LHCN-M2 (cell line): ENCODE measurements at places on chromosomes 6 and 20.
A peak's percentile ranks its signal among the peaks of the same experiment; 100 is the strongest.

DNA sequence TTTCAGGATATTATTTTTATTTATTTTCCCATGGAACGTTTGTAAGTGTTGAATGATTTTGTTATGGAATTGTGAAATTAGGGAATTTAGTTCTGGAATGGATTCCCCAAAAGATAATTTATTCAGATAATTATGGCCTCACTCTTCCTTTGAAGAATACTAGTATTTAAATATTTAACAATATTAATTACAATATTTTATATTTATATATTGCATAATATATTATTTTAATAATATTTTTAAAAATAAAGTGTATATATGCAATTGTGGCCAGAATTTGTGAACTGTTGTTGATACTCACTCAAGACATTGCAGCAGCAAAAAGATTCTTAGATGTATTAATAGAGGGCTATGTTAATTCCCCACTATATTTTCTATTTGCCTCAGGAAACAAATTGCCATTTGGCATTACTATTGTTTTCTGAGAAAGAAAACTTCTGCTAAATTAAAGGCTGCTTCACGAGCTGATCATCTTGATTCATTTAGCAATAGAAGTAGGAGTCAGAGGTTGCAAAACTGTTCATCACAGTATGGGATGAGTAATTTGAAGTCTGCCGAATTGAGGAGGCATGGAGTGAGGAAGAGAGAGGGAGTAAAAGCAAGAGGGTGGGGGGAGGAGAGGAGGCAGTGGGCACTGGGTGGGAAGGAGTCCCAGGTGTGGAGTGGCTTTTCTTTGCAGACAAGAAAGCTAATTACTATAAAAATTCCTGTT lies 729.2 kb downstream of the DHX35 start:
- no peak for DNase-seq

GRCh38 chr6:90462102-90462501 lies 124.8 kb downstream of the MAP3K7 start:
- DNase-seq, result no peak

DNA sequence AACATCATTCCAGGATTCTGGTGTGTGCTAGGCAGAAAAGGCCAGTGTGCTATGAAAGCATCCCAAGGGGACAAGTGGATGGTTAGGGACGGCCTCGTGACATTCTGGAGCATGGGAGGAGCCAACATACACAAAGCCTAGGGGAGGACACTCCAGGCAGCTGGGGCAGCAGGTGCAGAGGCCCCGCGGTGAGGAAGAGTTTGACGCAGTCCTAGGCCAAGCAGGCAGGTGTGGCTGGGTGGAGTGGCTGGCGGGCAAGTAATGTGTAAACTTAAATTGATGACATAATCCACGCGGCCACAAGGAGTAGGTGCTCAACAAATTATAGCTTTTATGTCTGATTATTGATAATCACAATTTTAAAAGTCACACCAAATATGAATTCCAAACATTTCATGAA lies 93.6 kb downstream of the TMEM242 start:
- no peak for DNase-seq

DNA sequence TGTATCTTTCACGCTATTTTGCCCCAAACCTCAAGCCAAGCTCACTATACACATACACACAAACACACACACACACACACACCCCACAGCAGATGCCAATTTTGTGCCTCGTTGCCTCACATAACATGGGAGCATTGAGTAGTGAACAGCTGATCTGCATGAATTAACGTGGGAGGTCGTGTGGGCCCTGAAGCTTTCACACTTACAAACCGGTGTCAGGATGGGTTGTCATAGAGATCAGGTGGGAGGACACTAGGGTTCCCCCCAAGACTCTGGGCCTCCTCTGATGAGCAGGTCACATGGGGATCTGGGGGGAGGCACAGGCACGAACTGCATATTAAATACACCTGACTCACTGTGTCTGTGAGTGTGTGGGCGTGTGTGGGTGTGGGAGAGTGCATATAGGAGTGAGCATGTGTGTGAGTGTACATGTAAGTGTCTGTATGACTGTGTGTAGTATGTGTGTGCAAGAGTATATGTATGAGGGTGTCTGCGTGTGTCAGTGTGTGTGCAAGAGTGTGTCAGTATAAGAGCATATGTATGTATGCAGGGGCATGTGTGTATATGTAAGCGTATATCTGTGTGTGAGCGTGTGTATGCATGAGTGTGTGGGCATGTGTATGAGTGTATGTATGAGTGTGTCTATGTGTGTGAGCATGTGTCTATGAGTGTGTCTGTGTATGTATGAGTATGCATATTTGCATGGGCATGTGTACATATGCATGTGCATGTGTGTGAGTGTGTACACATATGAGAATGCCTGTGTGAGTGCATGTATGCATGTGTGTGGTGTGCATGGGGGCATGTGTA lies 370.4 kb downstream of the PREX1 start:
- no peak for DNase-seq

DNA sequence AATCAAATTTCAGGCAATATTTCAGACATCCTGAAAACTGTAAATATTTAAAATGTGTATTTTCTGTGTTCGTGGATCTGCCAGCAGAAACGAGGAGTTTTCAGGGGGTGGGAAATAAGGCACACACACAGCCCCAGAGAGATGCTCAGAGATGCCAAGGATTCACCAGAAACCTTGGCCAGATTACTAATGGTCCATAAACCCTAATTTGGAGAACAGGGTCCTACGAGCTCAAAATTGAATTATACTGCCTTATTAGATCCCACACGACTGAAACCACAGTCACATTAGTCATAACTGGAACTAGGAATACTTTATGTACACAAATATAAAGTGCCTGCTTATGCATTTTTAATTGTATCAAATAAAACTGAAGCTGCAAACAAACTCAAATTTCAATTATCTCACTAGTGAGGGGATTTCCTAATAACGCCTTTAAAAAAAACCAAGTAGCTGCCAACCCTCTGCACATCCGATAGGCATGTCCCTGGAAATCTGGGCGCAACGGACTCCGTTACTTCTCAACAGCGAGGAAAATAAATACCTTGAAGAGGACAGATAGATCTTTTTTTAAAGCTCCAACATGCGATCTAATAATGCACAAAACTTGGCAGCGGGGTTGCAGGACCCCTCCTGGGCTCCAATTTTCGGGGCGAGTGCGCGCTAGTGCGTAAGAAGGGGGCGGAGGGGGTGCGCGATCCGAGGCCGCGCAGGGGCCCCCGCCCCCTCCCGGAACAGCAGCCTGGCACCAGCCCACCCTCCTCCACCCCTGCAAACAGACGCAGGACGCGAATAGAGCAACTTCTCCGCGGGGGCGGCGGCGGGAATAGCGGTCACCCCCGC lies 897 bp downstream of the CHD6 start:
- DNase-seq, result peak; percentile 29
